Fibroblast of the conjunctiva (primary cell): ENCODE measurements at places on chromosomes 4 and X.

- DNase-seq = no peak
Measured at GRCh38 chrX:41317477-41318208, 16.3 kb upstream of the DDX3X start.

- DNase-seq = peak; percentile 56
Measured at GRCh38 chr4:154982187-154983047, 201.3 kb downstream of the RBM46 start.

DNA sequence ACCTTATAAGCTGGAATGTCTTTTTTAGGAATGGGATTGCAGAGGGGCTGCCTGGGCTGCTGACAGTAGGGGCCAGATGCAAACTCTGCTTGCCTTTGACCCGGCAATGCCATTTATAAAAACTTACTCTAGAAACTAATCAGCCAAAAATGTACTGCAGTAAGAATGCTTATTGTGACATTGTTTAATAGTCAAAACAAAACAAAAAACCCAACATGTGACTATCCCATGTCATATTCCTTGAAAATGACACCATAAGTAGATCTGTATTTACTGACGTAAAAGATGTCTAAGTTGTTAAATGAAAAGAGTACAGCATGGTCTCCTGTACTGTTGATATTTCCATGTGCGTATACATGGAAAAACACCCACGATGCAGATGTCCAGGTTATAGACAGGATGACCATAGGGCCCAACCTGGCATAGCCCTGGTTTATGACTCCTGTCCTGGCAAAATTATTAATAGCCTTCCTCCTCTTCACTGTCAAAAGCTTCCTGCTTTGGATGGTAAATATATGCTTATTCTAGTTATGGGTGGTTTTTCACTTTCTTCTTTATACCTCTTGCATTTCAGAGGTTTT is 138.9 kb downstream of the PTTG2 start:
- DNase-seq = no peak

DNA sequence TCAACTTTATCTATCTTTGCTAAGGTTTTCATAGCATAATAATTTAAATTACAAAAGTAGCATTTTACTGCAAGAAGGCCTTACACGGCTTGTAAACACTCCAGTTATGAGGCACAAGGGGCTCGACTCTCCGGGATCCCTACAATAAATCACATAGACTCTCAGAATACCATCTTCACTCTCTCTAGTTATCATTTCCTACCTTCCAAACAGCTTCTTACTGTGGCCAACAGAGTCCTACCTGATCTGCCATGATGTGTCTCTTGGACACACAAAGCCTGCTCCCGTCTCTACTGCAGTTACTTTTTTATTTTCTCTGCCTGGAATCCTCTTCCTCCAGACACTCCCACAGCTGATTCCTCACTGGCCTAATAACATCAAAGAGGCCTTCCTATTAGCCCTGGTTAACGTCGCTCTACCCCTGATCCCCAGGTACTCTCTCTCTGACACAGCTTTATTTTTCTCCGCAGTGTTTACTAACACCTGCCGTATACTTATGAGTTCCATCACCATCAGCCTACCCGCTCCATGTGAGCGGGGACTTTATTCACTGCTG is 559.6 kb upstream of the DIPK2B start:
- DNase-seq = no peak

DNA sequence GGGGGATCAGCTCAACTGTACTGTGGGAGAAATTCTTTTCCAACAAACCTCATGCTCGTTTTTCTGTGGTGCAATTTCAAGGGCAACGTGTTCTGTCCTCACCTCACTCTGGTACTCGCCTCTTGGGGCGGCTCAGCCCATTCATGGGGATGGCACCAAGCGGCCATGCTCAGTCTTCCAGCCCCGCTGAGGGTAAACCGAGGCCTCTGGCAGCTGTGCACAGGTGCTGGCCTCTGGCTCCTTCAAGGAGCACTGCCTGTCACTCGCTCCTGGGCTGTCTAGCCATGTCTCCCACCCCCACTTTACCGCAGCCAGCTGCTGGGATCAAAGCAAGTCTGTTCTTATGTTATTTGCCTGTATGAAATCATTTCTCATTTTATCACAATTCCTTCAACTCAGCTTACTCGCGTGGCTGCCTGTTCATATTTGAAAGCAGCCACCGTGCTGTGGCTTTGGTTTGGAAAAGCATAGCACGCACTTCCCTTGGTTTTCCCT is 70.2 kb downstream of the MTMR1 start:
- no peak for DNase-seq

GRCh38 chrX:129932821-129933321 is 26.9 kb downstream of the UTP14A start:
- no peak for DNase-seq

DNA sequence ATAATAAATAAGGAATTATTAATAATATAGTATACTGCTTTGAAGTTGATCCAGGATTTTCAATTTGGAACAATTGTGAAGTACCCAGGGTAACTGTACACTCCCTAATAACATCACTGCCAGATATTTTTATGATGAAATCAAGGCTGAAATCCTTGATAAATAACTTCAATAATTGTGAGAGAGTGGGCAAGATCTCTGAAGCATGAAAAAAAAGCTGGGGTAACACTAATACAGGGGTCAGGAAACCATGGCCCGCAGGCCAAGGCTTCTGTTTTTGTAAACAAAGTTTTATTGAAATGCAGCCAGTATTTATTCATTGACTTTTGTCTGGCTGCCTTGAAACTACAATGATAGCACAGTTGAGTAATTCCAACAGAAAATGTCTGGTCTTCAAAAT is 41.6 kb downstream of the CPEB2 start:
- no peak for DNase-seq

GRCh38 chr4:44761306-44761705 is 35.0 kb upstream of the GNPDA2 start:
- DNase-seq = no peak

DNA sequence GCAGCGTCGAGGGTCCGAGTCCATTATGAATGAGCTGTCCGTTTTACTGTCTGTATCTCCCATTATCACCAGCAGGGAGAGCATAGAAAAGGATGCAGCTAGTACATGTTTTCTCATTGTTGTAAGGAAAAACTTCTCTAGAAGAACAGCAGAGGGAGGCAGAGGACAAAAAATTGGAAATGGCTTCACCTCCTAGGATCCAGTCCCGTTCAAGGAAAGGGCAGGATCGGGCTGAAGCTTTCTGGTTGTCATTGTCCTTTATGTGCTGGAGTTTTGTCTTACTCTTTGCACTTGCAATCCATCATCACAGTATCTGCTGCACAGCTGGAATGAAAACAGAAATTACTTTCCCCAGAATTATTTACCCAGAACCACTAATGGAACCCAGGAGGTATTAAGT is 14.7 kb downstream of the NDP start:
- peak; percentile 84 for DNase-seq

DNA sequence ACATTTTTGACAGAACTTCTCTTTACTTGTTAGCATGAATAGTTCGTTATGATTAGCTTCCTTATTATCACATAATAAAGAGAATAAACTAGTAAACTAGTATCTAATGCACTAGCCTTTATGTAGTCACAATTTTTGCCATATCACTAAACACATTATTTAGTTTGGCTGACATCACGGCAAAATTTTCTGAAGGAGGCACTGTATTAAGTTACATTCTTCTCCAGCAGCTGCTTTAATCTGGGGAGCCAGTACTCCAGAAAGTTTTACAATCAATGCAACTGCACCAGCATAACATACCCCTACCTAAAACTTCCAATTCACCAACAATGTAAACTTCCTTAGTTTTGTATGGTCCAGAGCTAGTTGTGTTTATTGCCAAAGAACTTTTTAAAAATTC is 87.8 kb downstream of the FIP1L1 start:
- no peak for DNase-seq

- DNase-seq = no peak
Measured at GRCh38 chr4:108889696-108890483, 127.0 kb upstream of the ETNPPL start.
